ENCODE measurements at places on chromosomes 13 and 19. TPM values are rescaled to one million over a fixed set of nuclear protein-coding genes. Genes with fewer than 3 reads are reported as not detected.

DNA sequence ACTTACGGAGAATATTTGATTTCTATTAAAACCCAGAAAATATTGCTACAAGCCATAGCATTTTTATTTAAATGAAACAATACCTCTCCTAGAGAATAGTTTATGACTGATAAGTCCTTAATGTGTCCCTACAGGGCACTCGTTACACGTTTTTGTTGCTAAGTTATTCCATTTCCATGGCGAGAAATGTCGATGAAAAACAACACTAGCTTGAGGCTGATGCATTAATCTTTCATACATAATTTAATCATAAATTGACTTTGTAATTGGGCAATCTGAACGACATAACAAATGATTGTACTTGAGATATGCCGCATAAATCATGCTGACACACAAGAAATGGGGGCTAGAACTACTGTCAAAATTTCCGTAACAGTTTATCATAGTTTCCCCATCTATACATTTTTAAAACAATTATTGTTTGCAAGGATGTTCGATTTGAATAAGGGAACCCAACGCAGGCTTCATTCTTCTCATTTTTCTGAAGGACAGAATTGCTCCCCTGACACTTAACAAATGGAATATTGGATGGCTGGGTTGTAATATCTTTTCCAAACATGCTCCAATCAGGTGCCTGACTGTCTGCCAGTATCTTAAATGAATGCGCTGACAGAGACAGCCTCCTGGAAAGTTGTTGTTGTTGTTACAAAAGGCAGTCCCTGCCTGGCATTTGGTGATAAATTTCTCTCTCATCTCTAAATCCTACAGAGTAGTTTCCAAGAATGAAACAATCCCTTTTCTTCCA, 61.9 kb downstream of the FLT1 start:
- no peak for DNase-seq
- H3K36me3 ChIP-seq = no peaks in the 10 kb centered on the region
- H3K4me1 ChIP-seq = peaks cover 22% of the 10 kb centered on the region
- H3K4me3 ChIP-seq = no peak overlapping the region

DNA sequence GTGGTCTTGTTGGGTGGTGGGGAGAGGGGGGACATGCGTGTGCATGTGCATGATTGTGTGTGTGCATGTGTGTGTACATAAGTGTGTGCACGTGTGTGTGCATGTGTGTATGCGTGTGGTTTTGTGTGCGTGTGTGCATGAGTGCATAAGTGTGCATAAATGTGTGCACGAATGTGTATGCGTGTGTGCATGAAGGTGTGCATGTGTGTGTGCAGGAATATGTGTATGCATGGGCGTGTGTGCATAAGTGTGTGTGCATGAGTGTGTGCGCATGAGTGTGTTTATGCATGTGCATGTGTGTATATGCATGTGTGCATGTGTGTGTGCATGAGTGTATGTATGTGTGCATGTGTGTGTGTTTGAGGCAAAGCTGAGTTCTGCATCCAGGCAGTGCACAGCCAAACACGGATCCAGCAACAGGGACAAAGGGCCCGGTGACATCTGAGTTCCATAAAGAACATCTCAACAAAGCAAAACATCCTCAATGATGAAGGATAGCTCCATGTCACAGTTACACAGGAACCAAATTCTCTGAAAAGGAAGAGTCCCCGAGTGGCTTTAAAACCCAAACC, 86.0 kb upstream of the FARP1 start:
- H3K4me3 ChIP-seq = no peak overlapping the region
- no peak for DNase-seq
- H3K27ac ChIP-seq = no peak overlapping the region
- H3K36me3 ChIP-seq = no peaks in the 10 kb centered on the region
- H3K27me3 ChIP-seq = no peaks in the 10 kb centered on the region
- H3K4me1 ChIP-seq = peaks cover 10% of the 10 kb centered on the region

GRCh38 chr19:38294090-38294489, 10.0 kb upstream of the C19orf33 start:
- no peaks in the 10 kb centered on the region for H3K27me3 ChIP-seq
- no peak overlapping the region for H3K27ac ChIP-seq
- H3K4me1 ChIP-seq = no peaks in the 10 kb centered on the region
- no peak overlapping the region for H3K4me3 ChIP-seq
- no peak for DNase-seq
- no peaks in the 10 kb centered on the region for H3K36me3 ChIP-seq

DNA sequence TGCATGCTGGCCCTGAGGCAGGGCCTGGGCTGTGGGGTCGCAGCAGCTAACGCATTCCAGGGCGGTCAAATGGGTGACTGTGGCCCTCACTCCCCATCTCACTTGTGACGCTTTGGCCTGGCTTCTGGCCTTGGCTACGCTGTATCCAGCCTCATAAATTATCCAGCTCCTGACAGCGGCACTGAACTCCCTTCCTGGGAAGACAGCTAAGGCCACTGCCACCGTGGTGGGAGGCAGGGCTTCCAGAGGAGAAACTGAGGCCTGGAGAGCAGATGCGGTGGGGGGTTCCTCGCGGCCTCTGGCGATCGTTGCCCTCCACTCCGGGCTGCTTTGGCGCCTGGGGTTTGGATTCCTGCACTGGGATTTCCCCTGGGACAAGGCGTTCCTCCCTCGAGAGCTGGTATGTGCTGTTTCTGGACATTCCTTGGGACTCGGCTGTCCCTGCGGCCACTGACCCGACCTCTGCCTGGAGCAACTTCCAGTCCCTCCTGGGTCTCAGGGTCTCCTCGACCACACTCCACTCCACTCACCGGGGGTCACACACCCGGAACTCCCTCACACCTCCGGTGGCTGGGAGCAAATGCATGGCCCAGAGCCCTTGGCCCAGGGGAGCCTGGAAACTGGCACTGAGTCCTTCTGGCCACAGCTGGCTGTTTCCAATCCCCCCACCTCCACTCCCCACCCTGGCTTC, 3.4 kb downstream of the TBXA2R start:
- H3K4me3 ChIP-seq = no peak overlapping the region
- no peak for DNase-seq
- H3K27ac ChIP-seq = no peak overlapping the region

- no peaks in the 10 kb centered on the region for H3K4me1 ChIP-seq
- H3K4me3 ChIP-seq = no peak overlapping the region
- H3K27ac ChIP-seq = no peak overlapping the region
- no peaks in the 10 kb centered on the region for H3K27me3 ChIP-seq
- DNase-seq = no peak
- no peaks in the 10 kb centered on the region for H3K36me3 ChIP-seq
Observed at GRCh38 chr13:49533591-49534269, 38.0 kb downstream of the PHF11 start.

- H3K4me3 ChIP-seq = no peak overlapping the region
- no peak for DNase-seq
- peaks cover 17% of the 10 kb centered on the region for H3K4me1 ChIP-seq
- H3K27me3 ChIP-seq = no peaks in the 10 kb centered on the region
- no peak overlapping the region for H3K27ac ChIP-seq
Observed at GRCh38 chr13:31007417-31007816, 75.0 kb downstream of the TEX26 start.

DNA sequence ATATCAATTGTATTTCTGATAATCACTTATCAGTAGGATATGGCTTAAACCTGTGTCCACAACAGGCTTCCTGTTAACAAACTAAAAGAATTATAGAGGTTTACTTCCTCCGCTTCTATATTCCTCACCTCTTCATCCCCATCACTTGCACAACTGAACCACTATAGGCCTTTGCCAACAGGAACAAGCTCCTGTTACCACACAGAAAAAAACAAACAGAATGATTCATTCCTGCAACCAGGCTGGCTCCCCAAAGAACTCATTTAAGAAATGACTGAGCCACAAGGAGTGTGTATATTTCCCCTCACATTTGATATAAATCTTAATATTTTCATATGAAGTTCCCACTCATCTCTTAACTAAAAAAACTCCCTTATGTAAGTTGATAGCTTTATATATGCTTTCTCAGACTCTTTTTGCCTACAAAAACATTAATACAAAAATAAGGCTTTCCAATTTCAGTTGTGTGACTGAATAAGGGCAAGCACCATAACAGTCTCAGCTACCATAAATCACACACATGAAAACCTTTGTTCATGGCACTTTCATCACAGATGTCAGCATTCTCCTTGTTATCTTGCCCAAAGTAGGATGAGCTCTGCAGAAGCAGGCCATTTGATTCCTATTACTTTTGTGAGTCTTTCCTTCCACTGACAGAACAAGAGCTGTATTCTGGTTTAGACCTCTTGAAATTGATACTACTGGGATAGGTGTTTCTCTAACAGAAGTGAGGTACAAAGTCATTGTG, 366.8 kb downstream of the SLITRK1 start:
- H3K4me3 ChIP-seq = no peak overlapping the region
- H3K27ac ChIP-seq = no peak overlapping the region
- no peaks in the 10 kb centered on the region for H3K4me1 ChIP-seq

DNA sequence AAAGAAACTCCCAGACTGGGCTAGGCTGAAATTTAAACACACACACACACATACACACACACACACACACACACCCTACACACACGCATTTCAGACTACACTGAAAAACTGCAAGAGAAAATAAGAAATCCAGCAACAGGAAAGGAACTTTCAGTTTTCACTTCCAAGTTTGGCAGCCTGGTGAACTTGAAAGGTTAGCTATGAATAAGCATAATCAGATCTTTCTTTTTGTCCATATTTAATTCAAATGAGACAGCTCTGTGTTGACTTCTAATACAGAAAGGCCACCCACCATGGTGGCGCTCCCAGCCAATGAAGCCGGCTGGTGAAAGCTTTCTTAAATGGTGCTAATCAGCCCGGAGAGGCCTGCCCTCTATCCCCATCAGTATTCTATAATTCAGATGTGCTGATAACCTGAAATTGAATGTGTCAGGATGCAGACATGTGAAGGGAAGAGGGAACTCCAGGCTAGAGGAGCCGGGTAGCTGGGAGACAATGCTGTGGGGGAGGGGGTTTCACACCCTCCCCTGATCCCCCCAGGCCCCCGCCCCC, 108.3 kb upstream of the ZNF536 start:
- H3K27ac ChIP-seq = no peak overlapping the region
- H3K4me1 ChIP-seq = peaks cover 18% of the 10 kb centered on the region
- H3K27me3 ChIP-seq = no peaks in the 10 kb centered on the region
- DNase-seq = no peak
- no peaks in the 10 kb centered on the region for H3K36me3 ChIP-seq

GRCh38 chr19:17020823-17021222, 5.8 kb downstream of the CPAMD8 start:
- H3K36me3 ChIP-seq = peaks cover 4% of the 10 kb centered on the region
- no peak overlapping the region for H3K4me3 ChIP-seq
- DNase-seq = no peak
- no peak overlapping the region for H3K27ac ChIP-seq

DNA sequence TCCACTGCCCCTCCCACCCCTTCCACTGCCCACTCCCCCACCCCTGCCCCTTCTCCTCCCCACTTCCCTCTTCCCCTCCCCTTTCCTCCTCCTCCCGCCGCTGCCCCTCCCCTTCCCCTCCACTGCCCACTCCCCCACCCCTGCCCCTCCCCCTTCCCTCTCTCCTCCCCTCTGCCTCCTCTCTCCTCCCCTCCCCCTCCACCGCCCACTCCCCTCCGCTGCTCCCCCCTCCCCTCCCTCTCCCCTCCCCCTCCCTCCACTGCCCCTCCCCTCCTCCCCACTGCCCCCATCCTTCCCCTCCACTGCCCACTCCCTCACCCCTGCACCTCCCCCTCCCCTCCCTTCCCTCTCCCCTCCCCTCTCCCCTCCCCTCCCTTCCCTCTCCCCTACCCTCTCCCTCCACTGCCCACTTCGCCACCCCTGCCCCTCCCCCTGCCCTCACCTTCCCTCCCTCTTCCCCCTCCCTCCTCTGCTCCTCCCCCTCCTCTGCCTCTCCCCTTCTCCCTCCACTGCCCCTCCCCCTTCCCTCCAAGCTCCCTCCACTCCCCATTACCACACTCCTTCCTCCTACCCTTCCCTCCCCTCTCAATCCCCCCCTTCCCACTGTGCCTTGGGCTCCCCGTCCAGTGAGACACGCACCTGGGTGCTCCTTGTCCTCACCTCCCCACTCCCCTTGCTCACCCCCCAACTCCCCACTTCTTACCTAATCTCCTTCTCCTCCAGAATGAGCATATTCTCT, 21.9 kb downstream of the ATP8B3 start:
- H3K4me1 ChIP-seq = no peaks in the 10 kb centered on the region
- no peaks in the 10 kb centered on the region for H3K36me3 ChIP-seq
- no peak for DNase-seq
- H3K27me3 ChIP-seq = peaks cover 73% of the 10 kb centered on the region
- no peak overlapping the region for H3K27ac ChIP-seq

- DNase-seq = no peak
- H3K4me3 ChIP-seq = peak overlapping the region; percentile 18
- no peaks in the 10 kb centered on the region for H3K36me3 ChIP-seq
- H3K27me3 ChIP-seq = no peaks in the 10 kb centered on the region
- H3K4me1 ChIP-seq = peaks cover 29% of the 10 kb centered on the region
- H3K27ac ChIP-seq = peak overlapping the region; percentile 89
Observed at GRCh38 chr19:2330632-2331284, 2.3 kb downstream of the SPPL2B start.

GRCh38 chr13:80742033-80742432, 401.1 kb upstream of the SPRY2 start:
- no peaks in the 10 kb centered on the region for H3K27me3 ChIP-seq
- no peaks in the 10 kb centered on the region for H3K36me3 ChIP-seq
- H3K27ac ChIP-seq = no peak overlapping the region
- no peak overlapping the region for H3K4me3 ChIP-seq
- H3K4me1 ChIP-seq = peaks cover 3% of the 10 kb centered on the region
- DNase-seq = no peak

- H3K4me3 ChIP-seq = no peak overlapping the region
- H3K27me3 ChIP-seq = no peaks in the 10 kb centered on the region
- DNase-seq = no peak
- no peak overlapping the region for H3K27ac ChIP-seq
- no peaks in the 10 kb centered on the region for H3K36me3 ChIP-seq
Observed at GRCh38 chr19:55603581-55604292, 1.7 kb upstream of the ZNF865 start.

GRCh38 chr19:18742838-18743783, 48.0 kb downstream of the COMP start:
- DNase-seq = peak; percentile 56
- no peak overlapping the region for H3K4me3 ChIP-seq
- peaks cover 15% of the 10 kb centered on the region for H3K4me1 ChIP-seq

DNA sequence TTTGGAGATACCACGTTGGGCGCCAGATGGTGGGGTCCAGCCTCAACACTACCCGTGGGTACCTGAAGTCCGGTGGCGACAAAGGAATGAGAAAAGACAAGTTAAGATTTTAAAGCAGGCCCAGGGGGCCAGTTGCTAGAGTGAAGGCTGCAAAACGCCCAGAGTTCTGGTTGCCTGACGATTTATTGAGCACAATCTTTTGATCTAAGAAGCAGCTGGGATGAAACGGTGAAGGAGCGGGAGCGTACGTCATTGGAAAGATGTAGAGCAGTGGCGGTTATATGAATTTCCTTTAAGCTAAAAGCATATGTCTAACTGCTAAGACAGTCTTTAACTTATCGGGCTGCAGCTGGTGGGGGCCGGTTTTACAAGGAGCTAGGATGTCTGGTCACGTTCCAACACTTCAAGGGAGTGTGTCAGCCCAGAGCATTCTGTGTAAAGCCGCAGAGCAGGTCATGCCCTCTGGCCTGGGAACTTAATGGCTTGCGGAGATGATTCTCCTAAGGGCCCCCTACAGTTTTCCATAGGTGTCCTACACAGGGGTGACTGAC, 28.9 kb upstream of the EVI5L start:
- H3K27ac ChIP-seq = no peak overlapping the region
- no peak for DNase-seq
- no peak overlapping the region for H3K4me3 ChIP-seq
- H3K27me3 ChIP-seq = peaks cover 6% of the 10 kb centered on the region
- H3K36me3 ChIP-seq = no peaks in the 10 kb centered on the region

Gene KCNJ14
- total RNA-seq = 0.69 TPM

Gene PSG5
- total RNA-seq = not detected

Gene TRPC4
- 17.7 TPM for total RNA-seq

Gene INSL3
- total RNA-seq = not detected

Gene PRR12
- total RNA-seq = 3.2 TPM

Gene HNRNPM
- total RNA-seq = 156 TPM

Gene ADGRE1
- total RNA-seq = not detected

Gene DBP
- total RNA-seq = 10.3 TPM

All from neural progenitor cell (in vitro differentiated cells).